ENCODE measurements at places on chromosomes 1 and 21.
A peak's percentile ranks its signal among the peaks of the same experiment; 100 is the strongest.

DNA sequence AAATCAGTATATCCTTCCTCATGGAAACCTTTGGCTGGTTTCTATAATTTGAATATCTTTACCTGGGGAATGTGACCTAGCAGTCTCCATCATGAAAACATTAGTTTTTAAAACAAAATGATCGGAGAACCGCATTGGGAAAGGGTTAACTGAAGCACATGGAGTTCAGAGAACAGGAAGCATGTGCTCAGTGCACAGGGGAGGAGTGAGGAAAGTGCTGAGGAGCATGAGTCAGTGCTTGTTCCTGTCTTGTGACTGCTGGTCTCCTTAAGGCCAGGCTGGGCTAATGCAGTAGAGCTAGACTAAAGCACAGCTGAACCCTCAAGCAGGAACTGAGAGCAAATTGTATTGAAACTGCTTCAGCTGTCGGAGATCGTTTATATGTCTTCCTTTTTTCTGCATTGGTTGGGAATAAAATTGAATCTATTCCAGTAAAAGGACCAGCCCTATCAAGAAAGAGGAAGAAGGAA lies 5.8 kb downstream of the IFI16 start:
- peak; percentile 62 for DNase-seq

DNA sequence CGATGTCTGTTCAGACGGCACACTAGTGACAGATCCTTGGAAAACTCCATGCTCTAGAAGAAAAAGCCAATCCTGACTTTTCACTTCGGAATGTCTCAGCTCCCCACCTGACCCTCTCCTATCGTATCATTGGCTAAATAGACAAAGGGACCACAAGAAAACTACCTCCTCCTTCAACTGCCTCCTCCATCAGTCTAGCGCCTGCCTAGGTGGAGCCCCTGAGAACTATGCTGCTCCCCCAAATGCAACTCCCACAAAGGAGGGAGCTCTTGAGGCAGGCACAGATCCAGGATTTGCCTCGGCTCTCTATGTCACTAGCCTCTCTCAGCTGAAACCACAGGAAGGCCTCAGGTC lies 148.4 kb downstream of the TOMM20 start:
- DNase-seq, result no peak

- no peak for DNase-seq
Observed at GRCh38 chr1:117897551-117897950, 31.9 kb downstream of the GDAP2 start.

- DNase-seq, result no peak
Observed at GRCh38 chr1:8063298-8064036, 37.4 kb upstream of the ERRFI1 start.

DNA sequence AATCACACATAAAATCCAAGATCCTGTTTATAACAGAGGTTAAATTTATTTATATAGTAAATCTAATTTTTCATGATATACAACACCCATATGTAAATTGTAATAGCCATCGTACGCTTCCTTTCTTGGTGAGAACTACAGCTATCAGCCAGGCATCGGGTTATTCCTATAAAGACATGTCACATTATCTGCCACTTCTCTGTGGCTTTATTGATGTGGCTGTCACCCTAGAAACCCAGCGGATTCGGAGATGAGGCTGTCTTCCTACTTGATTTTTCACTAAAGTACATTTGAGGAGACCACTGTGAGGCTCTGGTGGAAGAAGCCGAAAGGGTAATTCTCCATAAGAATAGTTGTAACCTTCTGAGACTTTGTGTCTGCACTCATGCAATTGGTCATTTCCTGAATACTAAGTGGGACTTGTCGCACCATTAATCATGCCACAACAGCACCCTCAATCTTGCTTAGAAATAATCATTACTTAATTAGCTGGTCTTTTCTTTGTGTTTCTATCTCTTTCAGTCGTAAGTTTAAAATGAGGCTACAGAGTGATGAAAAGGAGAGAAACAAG lies 106.0 kb downstream of the NTNG1 start:
- DNase-seq, result no peak

GRCh38 chr1:46822248-46822826 lies 23.5 kb downstream of the CYP4B1 start:
- no peak for DNase-seq

DNA sequence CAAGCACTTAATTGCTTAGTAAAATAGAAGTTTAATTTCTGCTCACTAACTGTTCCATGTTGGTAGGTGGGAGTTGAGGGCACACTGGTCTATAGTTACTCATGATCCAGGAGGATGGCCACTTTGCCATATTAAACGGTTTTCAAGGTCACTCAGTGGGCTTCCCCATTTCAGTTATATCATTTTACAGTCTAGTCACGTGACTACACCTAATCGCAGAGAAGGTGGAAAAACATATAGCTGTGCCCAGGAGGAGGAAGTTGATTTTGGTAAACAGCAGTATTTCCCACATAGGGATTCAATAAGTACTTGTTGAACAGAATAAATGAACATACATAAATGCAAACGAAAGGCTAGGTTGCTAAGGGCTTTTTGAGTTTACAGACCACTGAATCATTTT lies 541.1 kb upstream of the CAMK1G start:
- no peak for DNase-seq

DNA sequence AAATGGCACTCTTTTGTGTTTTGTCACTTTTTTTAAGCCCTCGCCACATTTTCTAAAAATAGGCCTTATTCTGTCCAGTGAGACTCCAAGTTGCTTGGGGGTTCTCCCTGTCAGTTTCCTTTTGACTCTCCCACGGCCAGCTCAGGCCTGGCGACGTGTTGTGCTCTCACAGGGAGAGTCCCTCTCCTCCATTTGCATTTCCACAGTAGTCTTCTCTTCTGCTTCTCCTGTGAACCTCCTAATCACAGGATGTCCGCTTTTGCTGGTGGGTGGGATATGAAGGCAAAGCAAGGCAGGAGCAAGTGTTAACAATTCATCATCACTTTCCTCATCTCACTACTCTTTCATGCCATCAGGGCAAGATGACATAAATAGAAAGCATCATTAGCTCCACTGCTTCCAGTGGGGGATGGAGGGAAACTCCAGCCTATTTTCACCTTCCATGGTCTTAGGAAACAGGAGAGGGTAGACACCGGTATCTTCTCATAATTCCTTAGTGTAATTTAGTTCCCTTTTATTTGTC lies 99.8 kb downstream of the INTS7 start:
- DNase-seq, result no peak

DNA sequence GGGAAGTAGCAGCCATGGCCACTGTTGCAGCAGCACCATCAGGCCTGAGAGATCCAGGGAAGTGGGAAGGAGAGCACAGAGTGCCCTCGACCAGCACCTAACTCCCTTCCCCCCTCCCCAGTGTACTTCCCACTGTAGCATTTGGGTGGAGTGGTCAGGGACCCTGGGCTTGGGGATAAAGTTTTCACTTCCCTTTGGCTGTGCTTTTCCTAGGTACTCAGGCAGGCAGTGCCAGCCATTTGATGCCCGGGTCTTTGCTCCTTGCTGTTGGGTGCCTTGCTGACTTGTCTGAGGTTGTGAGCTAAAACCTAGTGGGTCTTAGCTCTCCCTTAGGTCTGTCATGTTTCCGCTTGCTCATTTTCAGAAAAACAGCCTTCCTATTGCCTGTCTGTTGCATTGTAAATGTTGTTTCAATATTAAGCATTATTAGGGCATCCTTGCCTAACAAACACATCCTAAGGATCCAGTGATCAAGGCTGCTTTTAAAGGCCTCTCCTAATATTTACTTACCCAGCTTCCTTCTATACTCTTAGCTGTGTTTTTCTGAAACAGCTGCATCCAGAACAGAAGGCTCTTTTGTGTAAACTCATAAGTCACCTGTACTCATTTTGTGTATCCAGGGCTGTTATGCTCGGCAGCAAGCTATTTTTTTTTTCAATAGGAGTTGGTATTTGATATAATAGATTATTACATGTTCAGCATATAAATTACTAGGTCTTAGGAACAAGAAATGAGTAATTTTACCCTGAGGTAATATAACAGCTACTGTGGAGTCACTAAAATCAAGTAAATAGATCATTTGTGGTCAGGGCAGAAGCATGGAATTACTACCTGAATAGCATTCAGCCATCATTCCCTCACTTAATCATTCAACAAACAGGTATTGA lies 418.6 kb upstream of the PROX1 start:
- no peak for DNase-seq

DNA sequence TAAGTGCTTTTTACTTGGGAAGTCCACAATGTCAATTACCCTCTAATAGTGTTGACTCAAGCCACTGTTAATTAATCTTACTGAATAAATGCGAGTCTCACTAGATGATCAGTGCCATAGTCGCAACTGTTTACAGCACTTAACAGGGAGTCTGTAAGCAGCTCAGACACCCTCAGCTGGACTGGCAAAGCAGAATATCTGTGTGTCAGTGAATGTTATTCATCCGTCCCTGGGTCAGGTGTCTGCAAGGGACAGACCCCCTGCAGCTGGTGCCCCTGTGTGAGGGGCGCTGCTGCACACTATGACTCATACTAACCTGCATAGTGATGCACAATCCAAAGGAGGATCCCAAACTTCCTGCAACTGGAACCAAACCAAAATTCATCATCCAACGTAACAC lies 306.5 kb downstream of the HHIPL2 start:
- no peak for DNase-seq

- DNase-seq, result no peak
Observed at GRCh38 chr1:16171314-16172151, 15.7 kb upstream of the EPHA2 start.

DNA sequence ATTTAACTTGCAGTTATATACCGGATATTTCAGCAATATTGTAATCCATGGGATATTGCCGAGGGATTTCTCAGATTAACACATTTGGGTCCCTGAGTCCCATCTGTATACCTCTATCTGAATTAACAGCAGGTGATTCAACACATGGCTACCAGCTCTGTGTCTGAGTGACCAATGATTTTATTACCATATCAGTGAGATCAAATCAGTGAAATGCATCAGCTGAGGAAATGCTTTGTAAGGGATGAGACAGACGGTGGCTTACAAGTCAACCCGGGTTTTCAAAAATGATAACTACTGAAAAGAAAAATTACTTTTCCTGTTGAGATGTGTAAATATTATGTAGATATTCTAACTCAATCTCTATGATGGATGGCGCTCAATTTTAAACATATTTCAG lies 504.1 kb upstream of the PKN2 start:
- DNase-seq, result no peak

DNA sequence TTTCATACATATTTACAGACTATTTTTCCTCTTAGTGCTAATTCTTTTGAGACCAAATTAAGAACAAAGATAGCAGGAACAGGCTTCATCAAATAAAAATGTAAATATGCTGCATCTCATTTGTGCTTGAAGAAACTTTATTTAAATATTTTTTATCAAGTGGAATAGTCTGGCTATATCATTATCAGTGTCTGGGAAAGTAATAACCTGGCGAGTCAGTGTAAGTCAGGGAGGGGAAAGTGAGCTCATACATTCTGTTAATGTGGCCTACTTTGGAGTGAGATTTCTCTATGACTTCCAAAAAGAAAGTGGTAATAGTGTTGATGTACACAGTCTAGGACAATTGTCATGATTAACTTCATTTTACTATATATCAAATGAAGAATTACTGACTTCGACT lies 1045.1 kb downstream of the ADGRL2 start:
- DNase-seq, result no peak

DNA sequence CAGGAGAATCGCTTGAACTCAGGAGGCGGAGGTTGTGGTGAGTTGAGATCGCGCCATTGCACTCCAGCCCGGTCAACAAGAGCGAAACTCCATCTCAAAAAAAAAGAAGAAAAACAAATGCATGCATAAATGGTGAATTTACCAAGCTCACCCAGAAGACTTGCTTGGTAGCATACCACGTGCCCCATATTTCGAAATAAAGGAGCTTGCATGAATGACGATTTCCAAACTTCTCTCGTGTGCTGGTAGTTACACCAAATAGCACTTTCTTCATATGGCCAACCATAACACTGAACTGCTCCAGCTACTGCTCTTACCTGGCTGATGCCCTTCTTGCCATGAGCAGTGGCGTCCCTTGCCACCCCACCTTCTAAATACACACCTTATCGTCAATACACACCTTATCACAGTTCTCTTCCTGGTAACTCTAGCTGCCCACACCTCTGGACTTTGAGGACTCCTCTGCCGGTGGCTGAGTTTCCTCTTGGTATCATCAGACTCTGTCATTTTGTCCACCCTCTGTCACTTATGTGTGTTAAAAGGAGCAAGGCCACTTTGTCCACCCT lies 2.8 kb downstream of the DOP1B start:
- DNase-seq, result no peak

- peak; percentile 5 for DNase-seq
Observed at GRCh38 chr1:21468599-21468998, 28.7 kb downstream of the NBPF3 start.

DNA sequence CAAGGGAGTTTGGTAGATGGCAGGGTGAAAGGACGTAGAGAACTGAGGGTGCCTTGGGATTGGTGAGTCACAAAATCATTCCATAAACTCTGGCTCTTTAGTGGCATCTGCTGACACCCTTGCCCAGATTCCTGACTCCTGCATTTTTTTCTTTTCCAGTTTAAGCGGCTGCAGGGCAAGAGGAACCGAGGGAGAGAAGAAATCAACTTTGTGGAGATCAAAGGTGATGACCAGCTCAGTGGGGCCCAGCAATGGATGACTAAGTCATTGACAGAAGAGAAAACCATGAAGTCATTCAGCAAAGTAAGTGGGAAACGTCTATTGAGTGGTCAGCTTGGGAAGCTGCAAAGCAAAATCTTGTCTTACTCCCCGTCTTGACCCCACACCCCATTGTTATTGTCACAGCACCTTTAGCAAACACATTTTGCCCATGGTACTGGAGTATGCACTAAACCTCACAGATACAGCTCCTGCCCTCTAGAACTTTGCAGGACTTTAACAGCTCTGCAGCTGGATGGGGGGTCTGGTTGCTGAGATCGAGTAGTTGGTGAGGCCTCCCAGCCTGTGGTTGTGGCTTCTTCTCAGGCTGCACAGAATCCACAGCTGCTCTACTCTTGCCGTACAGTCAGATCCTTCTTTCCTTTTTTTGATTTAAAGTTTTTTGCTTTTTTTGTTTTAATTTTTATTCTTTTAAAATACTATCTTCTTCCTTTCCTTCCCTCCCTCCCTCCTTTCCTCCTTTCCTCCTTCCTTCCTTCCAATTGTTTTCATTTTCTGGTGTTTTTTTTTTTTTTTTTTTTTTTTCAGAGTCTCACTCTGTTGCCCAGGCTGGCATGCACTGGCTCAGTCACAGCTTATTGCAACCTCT lies 21.9 kb downstream of the SH2D2A start:
- no peak for DNase-seq

- DNase-seq, result peak; percentile 18
Observed at GRCh38 chr1:153355445-153356071, 2.1 kb upstream of the S100A9 start.

DNA sequence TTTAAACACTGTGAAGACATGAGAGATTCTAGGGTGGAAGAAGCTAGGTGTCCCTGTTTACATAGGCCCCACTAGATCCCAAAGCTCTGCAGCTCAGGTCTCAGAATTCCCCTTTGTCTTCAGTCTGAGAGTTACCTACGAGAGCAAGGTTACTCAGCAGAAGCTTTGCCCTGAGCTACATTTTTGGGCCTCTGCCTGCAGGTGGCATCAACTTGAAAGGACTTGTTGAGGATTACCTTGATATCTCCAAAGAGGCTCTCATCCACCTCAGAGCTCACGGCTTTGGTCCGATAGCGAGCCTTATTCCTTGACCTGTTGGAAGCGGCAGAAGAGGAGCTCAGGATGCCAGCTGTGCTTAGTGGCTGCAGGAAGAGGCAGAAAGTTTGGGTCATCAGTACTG lies 7.0 kb downstream of the CFAP45 start:
- DNase-seq, result no peak
